Stimulated activated CD4-positive, alpha-beta T cell treated with anti-CD3 and anti-CD28 coated beads, Interleukin-4, amount 100 ng/mL, for 48 hours (primary cell): ENCODE measurements at places on chromosomes 11 and 22.

- DNase-seq, result peak; percentile 88
These were observed at the start of the genes SDHD and TIMM8B for GRCh38 chr11:112086422-112087191. Gene SDHD, plus strand, starts transcription at chr11:112086873. Its CDS starts 35 bp downstream, at chr11:112086908. Gene TIMM8B, minus strand, starts transcription at chr11:112086756. Its CDS starts 33 bp downstream, at chr11:112086723.

DNA sequence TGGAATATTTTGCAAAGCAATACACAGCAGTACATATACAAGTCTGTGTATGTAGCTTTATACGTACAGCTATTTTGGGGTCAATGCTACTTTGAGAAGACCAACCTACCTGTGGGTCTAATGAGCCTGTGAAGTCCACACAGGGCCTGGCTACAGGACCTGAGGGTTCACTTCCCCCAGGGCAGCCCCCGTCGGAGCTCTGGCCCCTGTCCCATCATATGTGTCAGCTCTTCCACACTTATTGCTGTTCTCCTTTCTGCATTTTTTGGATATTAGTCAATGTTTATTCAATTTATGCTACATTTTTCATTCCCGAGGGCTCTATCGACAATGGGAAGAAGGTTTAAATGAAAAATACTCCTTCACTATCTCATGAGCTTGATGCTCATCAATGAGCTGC lies 1473.6 kb downstream of the BRD1 start:
- DNase-seq, result no peak

- DNase-seq, result no peak
These were observed 8.6 kb upstream of the MSANTD4 start for GRCh38 chr11:106030609-106031008.

DNA sequence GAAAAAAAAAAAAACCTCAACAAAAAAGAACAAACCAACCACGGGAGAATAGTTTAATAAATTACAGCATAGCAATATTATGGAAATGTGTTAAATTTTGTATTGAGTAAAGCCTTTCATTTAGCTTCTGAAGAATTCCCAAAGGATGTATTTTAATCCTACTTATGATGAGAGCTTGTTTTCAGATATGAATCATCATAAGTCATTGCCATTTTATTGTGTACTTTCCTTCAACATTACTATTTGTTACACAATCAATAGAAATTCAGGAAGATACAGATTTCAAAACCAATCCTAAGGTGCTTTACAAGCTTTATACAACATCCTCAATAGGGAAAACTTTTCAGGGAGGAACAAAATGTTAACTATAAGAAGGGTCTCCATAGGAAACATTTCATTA lies 200.6 kb upstream of the CTSC start:
- DNase-seq, result no peak

GRCh38 chr11:116122697-116123472 lies 618.7 kb upstream of the CADM1 start:
- DNase-seq, result no peak

DNA sequence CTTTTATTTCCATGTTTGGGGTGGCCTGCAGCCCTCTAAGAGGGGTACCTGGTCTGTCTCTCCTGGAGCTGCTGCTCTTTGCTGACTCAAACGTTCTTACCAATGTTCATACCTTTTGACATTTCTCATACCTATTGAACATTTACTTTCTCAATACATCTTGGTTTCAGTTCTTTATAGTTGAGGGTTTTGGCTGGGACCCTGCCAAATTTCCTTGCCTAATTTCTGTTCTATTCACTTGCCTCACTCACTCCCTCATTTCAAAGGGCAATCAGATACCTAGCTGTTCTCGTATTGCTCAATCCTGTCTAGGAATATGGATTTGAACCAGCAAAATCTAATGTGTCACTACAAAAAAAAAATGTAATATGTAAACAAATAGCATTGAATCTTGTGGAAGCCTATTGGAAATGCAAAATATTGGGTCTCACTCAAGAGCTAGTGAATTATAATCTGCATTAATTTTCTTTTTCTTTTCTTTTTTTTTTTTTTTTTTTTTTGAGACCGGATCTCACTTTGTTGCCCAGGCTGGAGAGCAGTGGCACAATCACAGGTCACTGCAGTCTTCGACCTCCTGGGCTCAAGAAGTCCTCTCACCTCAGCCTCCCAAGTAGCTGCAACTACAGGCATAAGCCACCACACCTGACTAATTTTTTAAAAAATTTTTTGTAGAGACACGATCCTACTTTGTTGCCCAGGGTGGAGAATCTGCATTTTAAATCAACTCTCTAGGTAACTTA lies 7.5 kb downstream of the OR6M1 start:
- no peak for DNase-seq

DNA sequence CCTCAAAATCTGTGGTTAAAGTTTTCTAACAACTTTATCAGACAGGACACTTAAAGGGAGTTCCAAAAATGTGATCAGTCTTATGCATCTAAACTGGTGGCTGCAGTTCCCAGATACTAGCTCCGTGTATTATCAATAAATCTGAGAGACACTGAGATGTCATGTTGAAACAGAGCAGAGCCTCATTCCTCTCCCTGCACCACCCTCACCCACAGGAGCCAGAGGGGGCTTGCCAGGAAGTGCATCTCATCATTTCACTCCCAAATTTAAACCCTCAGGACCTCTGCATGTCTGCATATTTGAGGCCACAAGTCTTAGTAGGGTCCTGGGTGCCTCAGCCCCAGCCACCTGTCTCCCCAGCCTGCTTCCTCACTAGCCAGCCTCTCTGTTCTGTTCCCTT lies 167.4 kb upstream of the NTM start:
- DNase-seq, result no peak

GRCh38 chr22:37641561-37641949 lies 2.1 kb downstream of the SH3BP1 start:
- DNase-seq, result no peak

- DNase-seq, result no peak
These were observed 14.4 kb downstream of the FADS2 start for GRCh38 chr11:61842528-61842820.

- no peak for DNase-seq
These were observed 10.0 kb downstream of the MUC5AC start for GRCh38 chr11:1167751-1168231.

- DNase-seq, result no peak
These were observed 1.9 kb downstream of the USP47 start for GRCh38 chr11:11843642-11844041.

- no peak for DNase-seq
These were observed 103.1 kb downstream of the KIRREL3 start for GRCh38 chr11:126897430-126897829.

- no peak for DNase-seq
These were observed 86.8 kb downstream of the KCNQ1OT1 start for GRCh38 chr11:2612884-2613571.

DNA sequence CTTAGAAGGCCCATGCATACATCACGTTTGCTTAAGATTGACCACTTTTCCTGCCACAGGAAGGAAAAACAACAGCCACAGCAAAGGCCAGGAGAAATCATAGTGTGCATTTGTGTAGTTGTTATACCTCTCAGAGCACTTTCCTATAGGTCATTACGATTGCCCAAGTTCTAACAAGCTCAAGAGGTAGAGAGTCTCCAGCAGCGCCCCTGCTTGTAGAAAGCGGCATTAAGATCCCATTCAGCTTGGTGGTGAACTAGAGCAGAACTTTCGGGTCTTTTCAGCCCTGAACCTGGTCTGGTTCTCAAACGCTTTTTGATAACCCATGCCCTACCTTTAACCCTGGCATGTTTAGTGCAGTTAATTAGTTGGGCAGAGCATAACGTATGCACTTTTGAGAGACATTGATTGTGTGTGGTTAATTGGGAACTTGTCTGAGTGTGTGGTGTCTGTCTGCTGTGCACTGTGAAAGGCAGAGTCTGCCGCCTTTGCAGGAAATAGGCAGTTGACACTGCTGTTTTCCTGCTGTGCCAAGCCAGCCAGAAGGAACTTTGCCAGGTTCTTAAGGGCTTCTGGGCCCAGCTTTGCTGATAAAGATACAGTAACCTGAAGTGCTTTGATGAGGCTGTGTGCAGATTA lies 109.9 kb upstream of the CLMP start:
- DNase-seq, result no peak

- no peak for DNase-seq
These were observed 2.6 kb downstream of the C11orf91 start for GRCh38 chr11:33697997-33698396.

- DNase-seq, result no peak
These were observed 40.3 kb upstream of the POGLUT3 start for GRCh38 chr11:108538502-108538901.

- no peak for DNase-seq
These were observed 19.3 kb downstream of the CREB3L1 start for GRCh38 chr11:46296528-46297448.

DNA sequence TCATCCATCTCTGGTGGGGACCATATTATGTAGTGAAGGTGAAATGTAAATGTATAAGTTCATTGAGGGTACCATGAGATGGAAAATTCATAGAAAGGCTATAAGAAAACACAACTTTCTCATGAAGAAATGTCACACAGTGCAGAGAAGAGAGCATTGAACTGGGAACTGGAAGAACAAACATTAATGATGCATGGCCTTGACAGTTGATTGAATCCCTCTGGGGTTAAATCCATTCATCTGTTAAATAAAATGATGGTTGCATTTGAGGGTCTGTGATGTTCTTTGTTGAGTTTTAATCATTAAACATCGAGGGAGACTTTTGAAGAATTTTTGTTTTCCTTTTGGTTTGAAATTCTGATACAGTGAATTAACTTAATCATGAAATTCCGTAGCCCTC lies 1401.4 kb downstream of the FAM181B start:
- DNase-seq, result no peak

GRCh38 chr22:39237318-39238100 lies 7.3 kb downstream of the PDGFB start:
- no peak for DNase-seq

DNA sequence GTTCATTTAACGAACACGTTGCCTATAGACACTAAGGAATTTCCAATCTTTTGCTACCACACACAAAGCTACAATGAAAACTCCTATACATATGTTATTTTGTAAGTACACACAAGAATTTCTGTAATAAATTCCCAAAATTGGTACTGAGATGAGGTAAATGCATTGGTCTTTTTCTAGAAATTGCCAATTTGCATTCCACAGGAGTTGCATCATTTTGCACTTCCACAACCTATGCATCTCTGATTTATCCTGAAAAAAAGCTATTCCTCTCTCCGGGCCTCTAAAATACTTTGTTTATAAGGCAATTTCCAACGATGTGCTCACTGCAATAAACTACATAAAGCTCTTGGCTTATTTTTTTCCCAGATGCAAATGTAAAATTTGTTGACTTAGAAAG lies 24.9 kb downstream of the IMMP1L start:
- no peak for DNase-seq

DNA sequence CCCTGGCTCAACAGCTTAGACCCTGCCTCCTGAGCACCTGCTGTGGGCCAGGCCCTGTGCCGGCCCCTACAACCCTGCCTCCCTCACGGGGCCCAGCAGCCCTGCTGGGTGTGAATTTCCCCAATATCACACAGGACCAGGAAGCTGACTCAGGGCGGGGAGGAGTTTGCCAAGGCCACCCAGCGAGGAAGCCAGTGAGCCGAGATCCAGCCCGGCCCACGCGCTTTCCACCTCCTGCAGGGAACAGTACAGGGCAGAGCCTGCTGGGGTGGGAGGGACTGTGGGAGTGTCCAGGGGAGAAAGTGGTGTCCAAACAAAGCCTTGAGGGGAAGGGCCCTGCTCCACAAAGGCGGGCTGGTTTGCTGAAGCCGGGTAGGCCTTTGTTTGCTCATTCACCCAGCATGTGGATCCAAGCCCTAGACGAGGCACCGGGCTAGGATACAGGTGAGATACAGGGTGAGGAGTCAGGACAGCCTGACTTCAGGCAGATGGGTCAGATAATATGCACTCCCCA lies 26.8 kb downstream of the RPL3 start:
- DNase-seq, result no peak

GRCh38 chr11:3950996-3951660 lies 95.7 kb downstream of the STIM1 start:
- no peak for DNase-seq

- no peak for DNase-seq
These were observed 197.1 kb downstream of the GRIK4 start for GRCh38 chr11:120708511-120709183.

GRCh38 chr11:1935156-1936071 lies 11.7 kb upstream of the MRPL23 start:
- DNase-seq, result no peak

GRCh38 chr11:68052137-68052873 lies 13.5 kb downstream of the TCIRG1 start:
- no peak for DNase-seq

DNA sequence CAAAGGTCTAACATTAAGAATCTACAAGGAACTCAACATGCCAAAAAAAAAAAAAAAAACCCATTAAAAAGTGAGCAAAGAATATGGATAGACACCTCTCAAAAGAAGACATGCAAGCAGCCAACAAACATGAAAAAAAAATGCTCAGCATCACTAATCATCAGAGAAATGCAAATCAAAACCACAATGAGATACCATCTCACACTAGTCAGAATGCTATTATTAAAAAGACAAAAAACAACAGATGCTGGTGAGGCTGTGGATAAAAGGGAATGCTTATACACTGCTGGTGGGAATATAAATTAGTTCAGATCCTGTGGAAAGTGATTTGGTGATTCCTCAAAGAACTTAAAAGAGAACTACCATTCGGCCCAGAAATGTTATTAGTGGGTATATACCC lies 257.7 kb upstream of the PLET1 start:
- no peak for DNase-seq

DNA sequence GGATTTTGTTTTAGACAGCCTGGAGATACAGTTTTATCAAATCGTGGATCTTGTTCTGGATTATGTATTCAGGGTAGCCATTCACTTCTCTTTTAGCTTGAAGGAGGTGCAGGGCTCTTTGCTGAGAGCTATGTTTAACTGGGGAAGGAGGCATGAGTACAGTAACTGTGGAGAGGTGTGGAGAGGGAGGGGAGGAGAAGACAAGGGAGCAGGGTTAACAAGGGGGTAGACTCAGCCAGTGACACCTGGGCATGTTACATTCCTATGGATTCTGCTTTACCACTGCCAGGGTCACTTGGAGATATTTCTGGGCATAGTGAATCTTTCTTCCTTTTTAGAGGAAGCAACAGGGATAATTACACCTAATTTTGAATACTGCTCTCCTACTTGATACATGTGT lies 536.0 kb downstream of the TMEM135 start:
- no peak for DNase-seq

- DNase-seq, result no peak
These were observed 27.6 kb downstream of the MYO7A start for GRCh38 chr11:77155556-77156130.

GRCh38 chr11:66360406-66361073 lies 11.0 kb downstream of the SLC29A2 start:
- no peak for DNase-seq

DNA sequence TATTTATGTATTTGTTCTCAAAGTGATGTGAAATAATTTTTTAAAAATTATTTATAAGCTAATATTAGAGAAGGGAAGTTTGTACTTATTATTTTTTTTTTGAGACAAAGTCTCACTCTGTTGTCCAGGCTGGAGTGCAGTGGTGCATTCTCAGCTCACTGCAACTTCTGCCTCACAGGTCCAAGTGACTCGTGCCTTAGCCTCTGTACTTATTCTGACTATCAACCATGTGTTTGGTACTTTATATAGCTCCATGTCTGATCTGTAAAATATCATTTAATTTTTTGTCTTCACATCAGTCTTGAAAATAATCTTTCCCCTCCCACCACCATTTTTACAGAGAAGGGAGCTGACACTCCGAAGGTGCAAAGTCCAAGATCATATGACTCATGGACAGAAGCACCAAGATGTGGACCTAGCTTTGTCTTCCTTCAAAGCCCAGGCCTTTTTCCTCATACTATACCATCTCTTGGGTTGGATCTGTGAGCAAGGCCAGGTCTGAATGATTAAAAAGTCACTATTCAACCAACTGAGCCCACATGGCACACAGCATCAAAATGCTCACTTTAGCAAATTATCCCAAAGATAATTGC lies 32.4 kb upstream of the EED start:
- DNase-seq, result no peak

GRCh38 chr22:50694099-50694605 lies 21.5 kb downstream of the SHANK3 start:
- no peak for DNase-seq

- DNase-seq, result no peak
These were observed 50.8 kb upstream of the ELF5 start for GRCh38 chr11:34564406-34564805.
